ENCODE measurements at places on chromosomes 5 and 9. TPM values are rescaled to one million over a fixed set of nuclear protein-coding genes. Genes with fewer than 3 reads are reported as not detected.

Gene ENHO
- not detected for total RNA-seq

Gene NEUROG1
- not detected for total RNA-seq

Gene PCDHB10
- 1.3 TPM for total RNA-seq

Gene ANKRD18A
- total RNA-seq, result not detected

Gene PCDHB13
- total RNA-seq, result 3.3 TPM

Gene ANXA1
- total RNA-seq, result 1,002 TPM

Gene C5orf22
- total RNA-seq, result 13.5 TPM

Data from GM23248 (cell line).